Calu3 (cell line): ENCODE measurements at places on chromosomes 4 and X. TPM values are rescaled to one million over a fixed set of nuclear protein-coding genes. Genes with fewer than 3 reads are reported as not detected.
A peak's percentile ranks its signal among the peaks of the same experiment; 100 is the strongest.

- no peak overlapping the region for H3K27ac ChIP-seq
- no peaks in the 10 kb centered on the region for H3K36me3 ChIP-seq
- no peak for DNase-seq
- H3K4me3 ChIP-seq: no peak overlapping the region
Observed at GRCh38 chrX:29066516-29066915, 479.3 kb downstream of the IL1RAPL1 start.

DNA sequence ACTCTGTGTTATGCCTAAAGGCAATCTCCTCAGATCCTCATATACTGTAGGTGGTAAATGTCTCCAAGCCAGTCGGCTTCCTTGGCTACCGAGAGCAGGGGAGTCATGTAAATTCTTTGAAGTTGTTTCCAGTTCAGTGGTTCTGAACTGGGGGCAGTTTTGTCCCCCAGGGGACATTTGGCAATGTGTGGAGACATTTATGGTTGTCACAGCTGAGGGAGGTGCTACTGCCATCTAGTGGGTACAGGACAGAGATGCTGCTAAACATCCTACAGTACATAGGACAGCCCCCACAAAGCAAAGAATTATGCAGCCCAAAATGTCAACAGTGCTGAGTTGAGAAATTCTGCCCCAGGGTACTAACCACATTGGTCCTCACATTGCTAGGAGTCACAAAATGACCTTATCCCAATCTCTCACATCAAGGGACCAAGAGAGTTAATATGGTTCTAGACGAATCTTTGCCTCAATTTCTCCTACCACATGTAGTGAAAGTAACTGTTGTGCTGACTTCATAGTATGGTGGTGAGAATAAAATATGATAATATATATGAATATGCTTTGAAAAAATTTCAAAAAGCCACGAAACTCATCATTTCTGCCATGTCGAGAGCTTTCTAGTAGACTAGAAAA is 104.4 kb upstream of the ARHGAP24 start:
- H3K36me3 ChIP-seq: no peaks in the 10 kb centered on the region
- no peak overlapping the region for H3K4me3 ChIP-seq
- H3K4me1 ChIP-seq: no peaks in the 10 kb centered on the region
- no peak overlapping the region for H3K27ac ChIP-seq

DNA sequence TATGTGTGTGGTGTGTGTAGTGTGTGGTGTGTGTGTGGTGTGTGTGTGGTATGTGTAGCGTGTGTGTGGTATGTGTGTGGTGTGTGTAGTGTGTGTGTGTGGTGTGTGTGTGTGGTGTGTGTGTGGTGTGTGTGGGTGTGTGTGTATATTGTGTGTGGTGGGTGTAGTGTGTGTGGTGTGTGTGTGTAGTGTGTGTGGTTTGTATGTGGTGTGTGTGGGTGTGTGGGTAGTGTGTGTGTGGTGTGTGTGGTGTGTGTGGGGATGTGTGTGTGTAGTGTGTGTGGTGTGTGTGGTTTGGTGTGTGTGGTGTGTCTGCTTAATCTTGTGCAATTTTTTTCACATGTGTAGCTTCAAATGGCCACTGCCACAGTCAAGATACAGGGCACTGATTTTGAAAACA is 94.5 kb downstream of the CPZ start:
- no peaks in the 10 kb centered on the region for H3K4me1 ChIP-seq
- H3K36me3 ChIP-seq: no peaks in the 10 kb centered on the region
- H3K27me3 ChIP-seq: peaks cover 66% of the 10 kb centered on the region
- H3K4me3 ChIP-seq: no peak overlapping the region

DNA sequence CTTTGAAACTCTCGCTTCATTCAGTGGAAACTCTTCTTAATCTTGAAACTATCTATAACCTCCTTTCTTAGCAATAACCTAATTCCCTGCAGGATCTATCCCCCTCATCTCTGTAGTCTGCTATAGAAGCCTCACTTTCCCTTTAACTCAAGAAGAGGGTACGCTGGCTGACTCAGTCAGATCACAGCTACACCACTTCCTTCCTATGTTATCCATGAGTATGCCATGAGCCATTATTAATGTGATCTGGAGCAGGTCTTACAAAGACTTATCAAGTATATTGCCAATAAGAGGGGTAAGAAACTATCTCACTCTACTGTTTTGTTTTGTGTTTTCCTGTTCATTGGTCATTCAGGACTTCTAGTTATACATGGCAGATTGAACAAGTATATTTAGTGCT is 165.3 kb downstream of the PJA1 start:
- no peak overlapping the region for H3K27ac ChIP-seq
- no peak overlapping the region for H3K4me3 ChIP-seq
- H3K27me3 ChIP-seq: no peaks in the 10 kb centered on the region
- no peaks in the 10 kb centered on the region for H3K36me3 ChIP-seq

DNA sequence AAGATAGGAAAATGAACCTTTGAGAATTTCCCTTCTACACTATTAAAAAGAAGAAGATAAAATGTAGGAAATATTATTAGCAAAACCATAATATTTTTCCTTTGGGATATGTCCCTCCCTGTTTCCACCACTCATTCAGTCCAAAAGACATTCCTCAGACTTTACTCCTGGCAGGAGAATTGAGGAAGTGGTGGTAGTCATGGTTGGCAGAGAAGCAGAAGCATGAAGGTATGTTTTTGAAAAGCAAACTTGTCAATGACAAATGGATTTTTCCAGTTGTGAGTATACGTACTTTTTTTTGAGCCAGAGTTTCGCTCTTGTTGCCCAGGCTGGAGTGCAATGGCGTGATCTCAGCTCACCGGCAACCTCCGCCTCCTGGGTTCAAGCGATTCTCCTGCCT is 13.7 kb downstream of the STAG2 start:
- H3K4me1 ChIP-seq: peaks cover 20% of the 10 kb centered on the region
- H3K27me3 ChIP-seq: no peaks in the 10 kb centered on the region
- no peaks in the 10 kb centered on the region for H3K36me3 ChIP-seq
- H3K27ac ChIP-seq: no peak overlapping the region
- no peak overlapping the region for H3K4me3 ChIP-seq
- no peak for DNase-seq

DNA sequence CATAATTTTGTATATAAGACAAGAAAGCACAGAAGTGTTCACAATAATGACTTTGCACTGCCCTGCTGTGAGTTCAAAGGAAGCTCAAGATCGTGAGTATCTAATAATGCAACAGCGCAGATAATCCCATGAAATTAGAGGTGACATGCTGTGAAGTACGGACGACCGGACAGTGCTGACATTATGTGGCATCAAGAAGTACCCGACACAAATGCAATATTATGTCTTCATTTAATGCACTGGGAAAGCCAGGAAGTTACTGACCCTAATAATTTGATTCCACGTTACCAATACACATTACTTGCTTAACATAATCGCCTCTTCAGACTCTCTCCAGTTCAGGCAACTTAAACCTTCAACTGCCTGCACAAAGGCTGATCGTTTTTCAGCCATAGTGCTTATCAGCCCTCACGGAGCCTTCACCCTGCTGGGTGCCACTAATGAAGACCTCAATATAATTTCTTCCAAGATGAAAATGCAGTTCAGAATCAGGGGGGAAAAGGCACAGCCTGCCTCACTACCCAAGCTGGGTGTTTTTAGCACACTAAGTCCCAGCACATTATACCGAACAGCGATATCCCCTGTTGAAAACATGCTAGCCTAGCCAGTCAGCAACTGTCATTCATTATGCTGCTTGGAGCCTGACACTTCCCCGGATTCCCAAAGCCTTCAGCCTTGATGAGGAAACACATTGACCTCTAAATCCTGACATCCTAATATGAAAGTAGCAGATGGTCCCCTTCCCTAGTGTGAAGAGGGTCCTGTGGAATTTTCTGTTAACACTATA is 56.1 kb downstream of the SLC7A11 start:
- no peak overlapping the region for H3K4me3 ChIP-seq
- no peak for DNase-seq
- no peaks in the 10 kb centered on the region for H3K27me3 ChIP-seq

GRCh38 chr4:91330555-91331137 is 973.1 kb upstream of the GRID2 start:
- H3K27ac ChIP-seq: no peak overlapping the region
- no peaks in the 10 kb centered on the region for H3K36me3 ChIP-seq
- no peak for DNase-seq
- no peak overlapping the region for H3K4me3 ChIP-seq

GRCh38 chrX:40099055-40099958 is 1.5 kb upstream of the BCOR start:
- H3K36me3 ChIP-seq: peaks cover 55% of the 10 kb centered on the region
- peaks cover 2% of the 10 kb centered on the region for H3K27me3 ChIP-seq
- DNase-seq: peak; percentile 44
- peak overlapping the region; percentile 83 for H3K4me3 ChIP-seq
- no peak overlapping the region for H3K27ac ChIP-seq

DNA sequence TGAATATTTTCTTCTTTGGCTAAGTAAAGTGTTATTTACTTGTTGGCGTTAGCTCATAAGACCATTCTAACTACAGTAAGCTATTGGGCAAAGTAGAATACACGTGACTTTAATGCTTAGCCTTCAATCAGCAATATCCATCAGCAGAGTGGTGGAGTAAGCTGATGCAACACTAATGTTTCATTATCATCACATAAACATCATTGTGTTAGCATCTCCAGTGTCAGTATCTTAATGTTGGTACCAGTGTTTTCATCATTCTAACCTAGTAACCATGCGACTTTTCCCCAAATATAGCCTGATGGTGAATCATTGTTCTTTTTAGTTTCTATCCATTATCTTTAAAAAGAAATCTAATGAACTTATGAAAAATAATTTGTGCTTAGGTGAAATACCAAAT is 48.5 kb downstream of the APOOL start:
- H3K27me3 ChIP-seq: no peaks in the 10 kb centered on the region
- H3K27ac ChIP-seq: no peak overlapping the region
- H3K4me3 ChIP-seq: no peak overlapping the region
- H3K36me3 ChIP-seq: no peaks in the 10 kb centered on the region

DNA sequence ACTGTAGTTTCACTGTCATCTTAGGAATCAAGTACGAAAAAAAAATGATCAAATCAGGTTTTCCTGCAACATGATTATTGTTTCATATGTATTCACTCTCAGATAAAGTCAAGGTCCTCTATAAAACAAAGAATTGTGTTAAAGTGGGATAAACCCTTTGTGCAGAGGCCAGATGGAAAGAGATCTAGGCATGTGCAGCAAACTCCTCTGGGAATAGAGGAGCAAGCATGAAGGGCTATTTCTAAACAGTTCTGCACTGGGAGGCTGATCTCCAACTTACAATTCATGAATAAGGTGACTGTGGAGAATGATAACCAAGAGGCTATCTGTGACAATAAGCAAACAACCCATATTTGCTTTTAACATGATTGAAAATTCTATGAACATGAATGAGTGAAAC is 2.4 kb upstream of the WDFY3 start:
- H3K27me3 ChIP-seq: no peaks in the 10 kb centered on the region
- peaks cover 23% of the 10 kb centered on the region for H3K36me3 ChIP-seq
- DNase-seq: no peak
- no peak overlapping the region for H3K27ac ChIP-seq
- no peak overlapping the region for H3K4me3 ChIP-seq

- H3K4me3 ChIP-seq: no peak overlapping the region
- H3K27me3 ChIP-seq: no peaks in the 10 kb centered on the region
- DNase-seq: no peak
- peaks cover 20% of the 10 kb centered on the region for H3K4me1 ChIP-seq
- peaks cover 15% of the 10 kb centered on the region for H3K36me3 ChIP-seq
Observed at GRCh38 chr4:68338625-68339024, 11.3 kb downstream of the YTHDC1 start.

- DNase-seq: no peak
- H3K27me3 ChIP-seq: no peaks in the 10 kb centered on the region
- H3K4me3 ChIP-seq: no peak overlapping the region
Observed at GRCh38 chrX:23898412-23898959, 9.3 kb downstream of the APOO start.

DNA sequence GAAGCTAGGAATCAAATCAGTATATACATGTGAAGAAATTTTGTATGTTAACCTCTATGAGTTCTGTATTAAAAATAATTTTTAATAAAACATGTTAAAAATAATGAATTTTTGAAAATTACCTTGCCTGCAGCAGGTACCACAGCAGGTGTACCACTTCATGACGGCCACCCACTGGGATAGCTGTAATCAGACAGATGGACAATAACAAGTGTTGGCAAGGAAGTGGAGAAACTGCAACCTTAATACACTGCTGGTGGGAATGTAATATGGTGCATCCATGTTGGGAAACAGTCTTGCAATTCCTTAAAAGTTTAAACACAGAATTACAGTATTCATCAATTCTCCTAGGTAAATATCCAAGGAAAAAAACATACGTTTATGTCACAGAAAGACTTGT is 209.5 kb downstream of the RELL1 start:
- peaks cover 83% of the 10 kb centered on the region for H3K4me1 ChIP-seq
- H3K36me3 ChIP-seq: peaks cover 29% of the 10 kb centered on the region
- no peaks in the 10 kb centered on the region for H3K27me3 ChIP-seq
- DNase-seq: no peak
- peak overlapping the region; percentile 29 for H3K4me3 ChIP-seq

DNA sequence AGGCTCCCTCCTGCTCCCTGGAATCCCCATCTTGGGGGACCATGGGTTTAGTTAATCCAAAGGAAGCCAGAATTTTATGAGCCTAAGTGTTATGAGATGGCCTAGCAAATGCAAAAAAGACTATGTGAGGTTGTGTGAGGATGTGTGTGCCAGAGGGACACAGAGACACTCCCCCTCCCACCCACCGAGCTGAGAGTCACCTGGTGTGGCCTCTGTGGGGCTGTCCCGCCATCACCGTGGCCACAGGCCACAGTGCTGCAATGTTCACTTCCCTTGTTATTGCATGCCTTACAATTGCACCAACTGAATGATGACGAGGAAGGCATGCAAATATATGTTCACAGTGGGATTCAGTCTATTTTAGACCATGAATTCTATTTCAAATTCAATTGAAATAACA is 601 bp upstream of the FGFBP2 start:
- no peaks in the 10 kb centered on the region for H3K36me3 ChIP-seq
- no peaks in the 10 kb centered on the region for H3K27me3 ChIP-seq
- H3K27ac ChIP-seq: no peak overlapping the region
- no peaks in the 10 kb centered on the region for H3K4me1 ChIP-seq
- no peak overlapping the region for H3K4me3 ChIP-seq
- no peak for DNase-seq

- no peaks in the 10 kb centered on the region for H3K4me1 ChIP-seq
- H3K27me3 ChIP-seq: no peaks in the 10 kb centered on the region
- DNase-seq: no peak
Observed at GRCh38 chrX:136115904-136116297, 31.4 kb upstream of the FHL1 start.

Gene MAGEA9B
- total RNA-seq: not detected in 2 replicates

Gene SPATA4
- not detected in 2 replicates for total RNA-seq

Gene NR3C2
- total RNA-seq: 14.2 and 14.5 TPM in 2 replicates

Gene GABRQ
- not detected in 2 replicates for total RNA-seq
